ENCODE measurements at places on chromosomes 1 and 21.

DNA sequence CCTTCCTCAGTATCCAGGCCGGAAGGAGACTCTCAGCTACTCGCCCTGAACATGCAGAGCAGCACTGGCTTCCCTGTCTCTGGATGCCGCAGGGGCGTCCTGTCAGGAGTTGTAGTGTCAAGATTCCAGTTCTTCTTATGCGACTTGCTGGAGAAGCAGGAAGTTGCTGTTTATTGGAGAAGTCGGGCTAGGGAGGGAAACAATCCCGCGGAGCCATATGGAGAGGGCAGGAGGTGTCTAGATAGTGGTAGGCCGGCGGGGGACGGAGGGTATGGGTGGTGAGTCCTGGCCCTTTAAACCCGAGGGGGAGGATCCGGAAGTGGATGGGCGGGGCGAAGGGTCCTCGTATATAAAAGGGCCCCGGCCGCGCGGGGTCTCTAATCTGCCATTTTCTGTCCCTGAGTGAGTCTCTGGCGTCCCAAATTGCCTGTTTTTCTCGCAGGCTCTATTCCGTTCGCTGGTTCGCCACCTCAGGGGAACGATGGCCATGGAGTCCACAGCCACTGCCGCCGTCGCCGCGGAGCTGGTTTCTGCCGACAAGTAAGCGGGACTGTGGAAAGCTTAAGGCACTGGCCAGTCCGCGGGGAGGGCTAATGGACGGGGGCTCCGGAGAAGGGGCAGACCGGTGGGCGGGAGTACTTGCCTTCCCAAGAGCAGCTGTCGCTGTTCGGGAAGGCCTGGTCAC lies at the start of gene NASP:
Gene NASP (plus strand): TSS at position 376 of the 685 bp plus-strand sequence. CDS start 106 bp downstream, at position 482.
- H3K27me3 ChIP-seq: no peaks in the 10 kb centered on the region
- peak within 1 kb of the TSS; percentile 99 for H3K27ac ChIP-seq
- DNase-seq: peak; percentile 89
- peaks cover 22% of the 10 kb centered on the region for H3K4me1 ChIP-seq
- peaks cover 20% of the 10 kb centered on the region for H3K36me3 ChIP-seq

- DNase-seq: no peak
- H3K27me3 ChIP-seq: no peaks in the 10 kb centered on the region
- H3K36me3 ChIP-seq: no peaks in the 10 kb centered on the region
- no peak overlapping the region for H3K4me3 ChIP-seq
Measured at GRCh38 chr1:4628992-4629391, 25.4 kb upstream of the AJAP1 start.

DNA sequence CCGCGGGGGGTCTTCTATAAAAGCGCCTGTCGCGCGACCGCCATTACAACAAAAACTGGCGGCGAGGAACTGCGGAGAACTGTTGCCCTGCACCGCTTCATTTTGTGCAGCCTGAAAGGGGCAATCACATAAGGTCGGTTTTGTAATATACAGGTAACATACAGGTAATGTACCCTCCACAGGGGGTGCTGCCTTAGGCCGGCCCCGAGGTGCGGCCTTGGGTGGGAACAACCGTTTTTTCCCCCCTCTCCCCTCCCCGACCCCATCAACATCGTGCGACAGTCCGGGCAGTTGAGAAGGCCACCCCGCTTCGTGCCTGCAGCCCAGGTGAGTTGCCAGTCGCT lies at the start of gene BRDT:
Gene BRDT (plus strand): TSS at position 46 of the 344 bp plus-strand sequence. CDS start 13,354 bp downstream, outside the sequence.
- peaks cover 5% of the 10 kb centered on the region for H3K27me3 ChIP-seq
- peaks cover 2% of the 10 kb centered on the region for H3K36me3 ChIP-seq
- peak within 1 kb of the TSS; percentile 68 for H3K4me3 ChIP-seq

DNA sequence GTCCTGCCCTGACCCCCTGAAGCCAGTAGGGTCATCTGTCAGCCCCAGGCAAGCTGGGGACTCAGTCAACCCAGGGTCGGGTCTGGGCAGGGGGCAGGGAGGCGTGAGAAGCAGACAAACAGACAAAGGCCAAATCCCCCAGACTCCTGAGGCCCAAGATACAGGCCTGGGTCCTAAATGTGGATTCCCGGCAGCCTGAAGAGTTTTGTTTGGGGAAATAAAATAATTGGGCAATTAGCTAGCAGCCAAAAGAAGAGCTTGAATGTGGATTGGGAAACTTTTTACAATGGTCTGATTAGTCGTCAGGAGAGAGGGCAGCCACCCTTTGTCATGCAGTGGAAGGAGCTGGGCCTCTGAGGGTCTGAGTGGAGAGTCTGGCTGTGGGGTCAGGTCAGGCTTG lies 4.5 kb upstream of the LEFTY2 start:
- DNase-seq: no peak
- no peak overlapping the region for H3K27ac ChIP-seq
- peaks cover 10% of the 10 kb centered on the region for H3K27me3 ChIP-seq
- H3K4me1 ChIP-seq: peaks cover 3% of the 10 kb centered on the region

DNA sequence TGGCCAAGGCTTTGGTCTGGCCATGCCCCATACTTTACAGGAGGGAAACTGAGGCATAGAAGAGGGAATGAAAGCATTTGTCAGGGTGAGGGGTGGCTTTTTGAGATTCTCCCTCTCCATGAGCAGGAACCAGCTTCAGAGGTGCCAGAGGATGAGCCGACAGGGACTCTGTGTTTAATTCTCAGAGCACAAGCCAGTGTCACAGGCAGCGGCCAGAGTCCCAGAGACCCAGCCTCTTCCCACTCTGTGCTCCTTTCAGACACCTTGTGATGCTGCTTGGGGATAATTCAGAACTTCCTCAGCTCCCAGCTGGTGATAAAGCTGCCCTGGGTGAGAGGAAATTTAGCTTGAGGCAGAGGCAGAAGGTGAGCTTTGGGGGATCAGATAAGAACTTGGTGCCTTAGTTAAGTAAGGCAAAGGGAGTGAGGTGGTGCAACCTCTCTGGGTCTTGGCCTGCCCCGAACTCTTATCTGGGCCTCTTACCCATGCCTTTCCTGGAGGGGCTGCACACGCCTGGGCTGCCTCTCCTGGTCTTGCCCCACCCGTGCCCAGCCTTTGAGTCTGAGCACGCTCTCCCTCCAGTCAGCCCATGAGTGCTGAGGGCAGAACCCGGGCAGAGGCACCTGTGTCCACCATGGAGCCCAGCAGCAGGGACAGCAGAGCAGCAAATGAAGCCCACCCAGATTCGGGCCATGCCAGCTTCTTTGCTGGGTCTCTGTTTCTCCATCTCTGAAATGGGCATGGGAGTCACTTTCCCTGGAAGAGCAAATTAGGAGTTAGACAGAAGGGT lies 175.6 kb upstream of the C1orf174 start:
- H3K27me3 ChIP-seq: no peaks in the 10 kb centered on the region
- no peaks in the 10 kb centered on the region for H3K4me1 ChIP-seq
- no peak for DNase-seq
- H3K36me3 ChIP-seq: no peaks in the 10 kb centered on the region
- H3K4me3 ChIP-seq: no peak overlapping the region

- H3K4me1 ChIP-seq: no peaks in the 10 kb centered on the region
- H3K36me3 ChIP-seq: no peaks in the 10 kb centered on the region
- H3K27me3 ChIP-seq: peaks cover 17% of the 10 kb centered on the region
Measured at GRCh38 chr1:25050165-25050564, 120.1 kb upstream of the RUNX3 start.

GRCh38 chr1:54381524-54381923 lies 24.7 kb downstream of the SSBP3 start:
- peaks cover 29% of the 10 kb centered on the region for H3K4me1 ChIP-seq
- no peak overlapping the region for H3K27ac ChIP-seq
- H3K4me3 ChIP-seq: no peak overlapping the region
- no peak for DNase-seq
- no peaks in the 10 kb centered on the region for H3K27me3 ChIP-seq

- H3K27ac ChIP-seq: peak overlapping the region; percentile 24
- H3K4me3 ChIP-seq: peak overlapping the region; percentile 10
- peak; percentile 62 for DNase-seq
- peaks cover 35% of the 10 kb centered on the region for H3K36me3 ChIP-seq
- H3K27me3 ChIP-seq: no peaks in the 10 kb centered on the region
- peaks cover 47% of the 10 kb centered on the region for H3K4me1 ChIP-seq
Measured at GRCh38 chr21:25578056-25578961, 29.0 kb downstream of the MRPL39 start.

DNA sequence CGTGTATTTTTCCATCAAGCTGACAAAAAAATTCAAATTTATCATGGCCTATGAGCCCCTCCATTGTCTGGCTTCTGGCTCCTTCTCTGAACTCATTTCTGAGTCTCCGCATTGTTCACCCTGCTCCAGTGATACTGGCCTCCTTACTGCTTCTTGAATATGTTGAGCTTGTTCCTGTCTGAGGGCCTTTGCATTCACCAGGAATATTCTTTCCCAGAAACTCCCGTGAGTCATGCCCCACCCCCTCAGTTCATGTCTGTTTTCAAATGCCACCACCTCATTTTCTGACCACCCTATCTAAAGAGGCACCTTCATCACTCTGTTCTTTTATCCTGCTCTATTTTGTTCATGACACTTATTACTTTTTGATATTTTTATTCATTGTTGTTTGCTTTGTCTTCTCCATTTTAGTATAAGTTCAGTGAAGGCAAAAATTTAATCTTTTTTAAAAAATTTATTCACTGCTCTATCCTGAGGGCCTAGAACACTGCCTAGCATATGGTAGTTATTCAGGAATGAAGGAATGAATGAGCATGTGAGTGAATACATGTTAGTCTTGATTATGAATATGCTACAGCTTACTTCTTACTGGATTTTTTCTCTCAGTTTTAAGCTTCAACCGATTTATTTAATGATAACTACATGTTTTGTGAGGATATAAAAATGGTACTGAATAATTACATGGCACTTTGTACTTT lies 140.4 kb upstream of the C1orf105 start:
- H3K4me3 ChIP-seq: no peak overlapping the region
- no peaks in the 10 kb centered on the region for H3K27me3 ChIP-seq
- H3K27ac ChIP-seq: no peak overlapping the region
- H3K36me3 ChIP-seq: peaks cover 6% of the 10 kb centered on the region
- H3K4me1 ChIP-seq: peaks cover 3% of the 10 kb centered on the region

DNA sequence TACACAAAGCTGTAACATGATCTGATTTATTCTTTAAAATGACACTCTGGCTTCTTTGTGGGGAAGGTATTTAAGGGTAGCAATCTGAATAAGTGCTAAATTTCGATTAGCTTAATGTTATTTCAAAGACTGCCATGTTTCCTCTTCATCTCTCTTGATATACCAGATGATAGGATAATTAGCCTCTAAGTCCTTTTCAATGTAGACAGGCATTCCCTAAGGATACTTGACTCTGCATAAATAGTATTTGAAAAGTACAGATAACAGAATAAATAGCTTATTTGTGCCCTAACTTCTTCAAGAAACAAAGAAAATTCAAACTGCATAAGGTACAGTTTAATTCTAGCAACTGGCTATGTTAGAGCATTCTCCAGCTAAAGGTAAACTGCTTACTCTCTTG lies 46.2 kb downstream of the ARHGAP29 start:
- H3K36me3 ChIP-seq: no peaks in the 10 kb centered on the region
- no peak overlapping the region for H3K4me3 ChIP-seq
- peaks cover 19% of the 10 kb centered on the region for H3K27me3 ChIP-seq
- no peaks in the 10 kb centered on the region for H3K4me1 ChIP-seq
- H3K27ac ChIP-seq: no peak overlapping the region

- peak overlapping the region; percentile 98 for H3K27ac ChIP-seq
- peaks cover 37% of the 10 kb centered on the region for H3K36me3 ChIP-seq
- no peaks in the 10 kb centered on the region for H3K27me3 ChIP-seq
- H3K4me3 ChIP-seq: peak overlapping the region; percentile 95
- no peak for DNase-seq
Measured at GRCh38 chr1:234373959-234374254, 651 bp downstream of the COA6 start.

GRCh38 chr1:161985301-161985822 lies 38.3 kb downstream of the OLFML2B start:
- no peaks in the 10 kb centered on the region for H3K36me3 ChIP-seq
- H3K4me1 ChIP-seq: no peaks in the 10 kb centered on the region
- H3K27me3 ChIP-seq: peaks cover 5% of the 10 kb centered on the region
- no peak overlapping the region for H3K4me3 ChIP-seq

GRCh38 chr1:66285618-66286270 lies 248.2 kb upstream of the SGIP1 start:
- peaks cover 16% of the 10 kb centered on the region for H3K27me3 ChIP-seq
- DNase-seq: no peak
- H3K27ac ChIP-seq: no peak overlapping the region
- no peak overlapping the region for H3K4me3 ChIP-seq
- H3K36me3 ChIP-seq: no peaks in the 10 kb centered on the region

DNA sequence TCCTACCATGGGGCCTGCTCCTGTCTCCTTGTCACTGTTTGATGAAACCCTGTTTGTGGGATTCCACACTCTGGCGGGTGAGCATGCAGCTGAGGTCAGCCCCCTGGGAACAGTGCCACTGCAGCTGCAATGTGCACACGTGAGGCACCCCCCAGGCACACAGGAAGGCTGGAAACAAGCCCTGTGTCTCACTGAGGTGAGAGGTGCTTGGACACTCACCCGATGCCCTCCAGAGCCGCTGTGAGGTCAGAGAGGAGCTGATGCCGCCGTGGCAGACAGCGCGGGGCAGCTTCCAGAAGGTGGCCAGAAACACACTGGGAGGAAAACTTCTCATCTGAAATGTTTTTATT lies 49.7 kb downstream of the SLX9 start:
- H3K27me3 ChIP-seq: no peaks in the 10 kb centered on the region
- no peaks in the 10 kb centered on the region for H3K36me3 ChIP-seq

DNA sequence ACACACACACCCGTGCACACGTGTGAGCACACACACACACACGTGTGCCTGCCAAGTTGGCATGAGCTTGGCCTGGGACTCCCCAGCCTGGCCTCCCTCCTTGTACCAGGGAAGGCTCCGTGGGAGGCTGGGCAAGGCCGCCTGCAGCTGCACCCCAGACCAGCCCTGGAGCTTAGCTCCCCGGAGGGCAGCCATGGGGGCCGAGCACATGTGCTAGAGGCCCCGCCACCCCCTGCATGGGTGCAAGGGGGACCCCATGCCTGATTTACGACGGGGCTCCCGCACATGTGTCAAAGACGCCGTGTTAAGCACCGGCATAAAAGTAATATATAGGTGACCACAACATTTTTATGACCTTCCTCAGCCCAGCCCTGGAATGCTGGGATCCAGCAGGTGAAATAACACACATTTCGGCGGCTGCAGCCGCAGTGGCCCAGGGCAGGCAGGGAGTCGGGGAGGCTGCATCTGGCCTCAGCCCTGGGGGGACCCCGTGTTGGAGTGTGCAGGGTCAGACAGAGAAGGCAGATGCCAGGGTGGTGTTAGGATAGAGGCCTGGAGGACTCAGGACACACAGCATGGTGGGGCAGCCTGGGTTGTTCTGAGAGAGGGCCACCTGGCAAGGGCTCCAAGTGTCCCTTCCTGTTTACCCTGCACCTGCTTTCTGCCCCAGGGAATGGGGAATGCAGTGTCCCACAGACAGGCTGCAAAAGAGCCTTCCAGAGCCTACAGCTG lies 56.3 kb downstream of the WNT9A start:
- no peaks in the 10 kb centered on the region for H3K27me3 ChIP-seq
- no peaks in the 10 kb centered on the region for H3K4me1 ChIP-seq
- no peak overlapping the region for H3K27ac ChIP-seq
- H3K4me3 ChIP-seq: no peak overlapping the region
- H3K36me3 ChIP-seq: no peaks in the 10 kb centered on the region
- DNase-seq: no peak

DNA sequence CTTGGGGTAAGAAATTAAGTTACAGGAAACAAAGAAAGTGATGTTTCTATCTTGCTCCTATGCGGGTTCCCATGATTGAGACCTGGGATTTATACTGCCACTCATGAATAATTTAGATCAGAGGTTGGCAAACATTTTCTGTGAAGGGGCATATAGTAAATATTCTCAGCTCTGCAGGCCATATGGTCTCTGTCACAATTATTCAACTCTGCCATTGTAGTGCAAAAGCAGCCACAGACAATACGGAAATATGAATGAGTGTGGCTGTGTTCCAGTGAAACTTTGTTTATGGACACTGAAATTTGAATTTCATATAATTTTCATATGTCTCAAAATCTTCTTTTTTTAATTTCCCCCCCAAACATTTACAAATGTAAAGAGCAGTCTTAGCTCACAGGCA lies 127.2 kb downstream of the FOXD2 start:
- peaks cover 2% of the 10 kb centered on the region for H3K4me1 ChIP-seq
- H3K36me3 ChIP-seq: no peaks in the 10 kb centered on the region
- peaks cover 3% of the 10 kb centered on the region for H3K27me3 ChIP-seq
- no peak overlapping the region for H3K27ac ChIP-seq

All from T-helper 2 cell treated with Interferon-gamma antibody and Interleukin-4, amounts not matched to agents 5 μg/mL and 100 μg/mL, for 36 hours (primary cell).